ENCODE measurements at places on chromosomes 5 and 9.

- DNase-seq: peak; percentile 19
Observed at GRCh38 chr5:64166201-64166959, 737 bp downstream of the RNF180 start.

DNA sequence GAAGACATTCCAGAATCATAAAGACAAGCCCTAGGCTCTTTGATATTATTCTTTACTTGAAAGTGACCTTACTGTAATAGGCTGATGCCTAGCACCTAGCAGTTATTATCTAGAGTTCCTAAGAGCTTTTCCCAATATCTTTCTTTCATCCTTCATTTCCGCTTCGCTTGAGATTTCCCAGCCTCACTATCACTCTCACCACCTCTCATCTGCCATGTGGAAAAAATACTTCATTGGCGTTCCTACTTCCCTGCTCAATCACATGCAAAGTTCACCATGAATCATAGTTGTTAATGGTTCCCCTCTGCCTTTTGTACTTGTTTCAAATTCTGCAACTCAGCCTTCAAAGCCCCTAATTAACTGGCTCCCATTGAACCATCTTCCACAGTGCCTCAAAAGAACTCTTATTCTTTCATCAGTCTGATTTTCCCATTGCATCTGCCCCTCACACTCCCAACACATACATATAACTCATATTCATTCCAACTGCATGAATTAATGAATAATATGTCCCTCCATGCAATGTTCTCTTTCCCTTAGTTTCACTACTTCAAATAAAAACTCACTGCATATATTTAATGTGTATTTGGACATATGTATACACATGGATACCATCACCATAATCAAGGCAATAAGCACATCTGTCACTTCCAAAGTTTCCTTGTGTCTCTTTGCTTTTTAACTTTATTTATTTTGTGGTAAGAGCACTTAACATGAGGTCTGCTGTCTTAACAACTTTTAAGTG lies 221.6 kb downstream of the PARP8 start:
- no peak for DNase-seq

- no peak for DNase-seq
Observed at GRCh38 chr9:113785334-113785733, 90.8 kb upstream of the ZNF618 start.

GRCh38 chr5:177300236-177300880 lies 3.2 kb downstream of the RAB24 start:
- no peak for DNase-seq

GRCh38 chr5:170338933-170339779 lies 41.6 kb upstream of the LCP2 start:
- no peak for DNase-seq

GRCh38 chr5:149656576-149657182 lies 73.4 kb upstream of the PPARGC1B start:
- peak; percentile 63 for DNase-seq

- no peak for DNase-seq
Observed at GRCh38 chr5:154501566-154501965, 23.5 kb upstream of the HAND1 start.

- DNase-seq: no peak
Observed at GRCh38 chr5:156328161-156328560, 1.2 kb downstream of the SGCD start.

DNA sequence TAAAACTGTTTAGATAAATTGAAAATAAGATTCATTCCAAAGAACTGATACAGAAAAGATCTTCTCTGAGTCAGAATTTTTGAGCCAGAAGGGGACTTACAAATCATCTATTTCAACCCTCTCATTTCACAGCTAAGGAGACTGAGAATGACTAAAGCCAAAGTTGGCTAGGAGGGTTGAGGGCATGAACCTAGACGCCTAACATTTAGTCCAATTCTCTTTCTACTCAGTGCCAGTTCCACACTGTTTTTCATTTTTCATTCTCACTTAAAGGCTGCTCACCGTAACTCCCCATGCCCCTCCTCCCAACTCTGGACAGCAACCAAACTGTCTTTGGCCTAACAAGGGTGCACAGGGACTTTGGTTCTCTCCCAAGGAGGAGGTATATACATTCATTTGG lies 364.0 kb downstream of the NDUFS4 start:
- DNase-seq: no peak

- DNase-seq: peak; percentile 45
Observed at GRCh38 chr9:37302277-37302676, 120.2 kb upstream of the GRHPR start.

DNA sequence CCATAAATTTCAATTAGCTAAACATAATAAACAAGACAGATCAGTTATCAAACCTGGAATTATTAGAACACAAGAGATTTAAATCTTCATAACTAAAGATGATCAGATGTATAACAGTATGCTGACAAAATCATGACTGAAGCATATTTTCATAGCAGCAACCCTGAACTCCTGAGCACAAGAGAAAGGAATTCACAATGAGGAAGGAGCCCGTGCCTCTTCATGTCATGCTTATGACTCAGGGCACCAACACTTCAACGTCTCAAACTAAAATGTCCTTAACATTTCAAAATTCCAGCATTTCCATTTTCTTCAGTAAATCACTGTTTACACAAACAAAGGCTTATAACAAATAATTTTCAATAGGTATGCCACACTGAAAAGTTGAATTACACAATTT lies 6.7 kb downstream of the AP3B1 start:
- DNase-seq: no peak

DNA sequence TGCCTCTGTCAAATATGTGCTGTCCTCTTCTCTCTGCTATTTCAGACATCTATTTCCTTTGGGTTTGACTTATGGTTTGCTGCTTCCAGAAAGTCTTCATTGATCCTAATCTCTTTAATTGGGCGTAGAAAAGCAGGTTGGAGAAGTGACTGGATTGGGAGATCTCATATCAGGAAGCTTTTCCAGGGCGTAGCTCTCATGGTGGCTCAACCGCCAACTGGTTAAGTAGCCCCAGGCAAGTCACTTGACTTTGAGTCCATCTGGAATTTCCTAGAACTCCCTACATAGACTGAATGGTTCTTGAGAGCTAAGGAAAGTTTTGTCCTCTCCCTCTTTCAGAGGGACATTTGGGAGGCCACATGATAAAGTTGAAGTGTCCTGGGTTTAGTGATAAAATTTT lies 192.3 kb upstream of the GLRA1 start:
- DNase-seq: no peak

DNA sequence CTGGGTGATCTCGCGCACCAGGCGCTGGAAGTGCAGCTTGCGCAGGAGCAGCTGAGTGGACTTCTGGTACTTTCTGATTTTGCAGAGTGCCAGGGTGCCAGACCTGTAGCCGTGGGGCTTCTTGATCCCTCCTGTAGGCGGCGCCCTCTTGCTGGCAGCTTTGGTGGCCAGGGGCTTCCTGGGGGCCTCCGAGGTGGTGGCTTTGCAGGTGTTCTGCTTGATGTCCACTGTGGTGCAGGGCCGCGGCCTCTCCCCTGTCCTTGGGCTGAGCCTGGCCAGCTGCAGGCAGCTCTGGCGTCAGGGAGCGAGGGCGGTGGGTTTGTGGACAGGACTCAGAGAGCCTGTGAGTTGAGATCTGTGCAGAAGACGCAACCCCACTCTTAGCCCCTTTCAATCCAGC lies 36.1 kb downstream of the TAF11L14 start:
- no peak for DNase-seq

GRCh38 chr5:17150531-17150930 lies 66.9 kb upstream of the BASP1 start:
- DNase-seq: no peak

DNA sequence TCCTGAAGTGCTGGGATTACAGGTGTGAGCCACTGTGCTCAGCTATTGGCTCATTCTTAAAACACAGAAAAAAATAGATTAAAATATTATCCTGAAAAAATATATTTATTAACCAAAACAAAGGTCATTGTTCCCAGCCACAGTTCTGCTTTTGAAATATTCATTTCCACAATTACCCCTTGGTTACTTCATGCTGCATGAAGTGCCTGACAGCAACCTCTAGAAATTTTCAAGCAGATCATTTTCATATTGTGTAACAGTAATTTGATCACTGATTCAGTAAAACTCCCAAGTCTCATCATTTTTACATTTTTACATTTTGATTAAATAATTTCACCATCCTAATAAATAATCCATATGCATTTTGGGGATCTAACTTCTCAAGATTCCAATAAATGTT lies 18.8 kb upstream of the GNAQ start:
- DNase-seq: no peak
